Activated T-cell treated with anti-CD3 and anti-CD28 coated beads, Interleukin-2, amount 50 U/mL, for 72 hours (primary cell): ENCODE measurements at places on chromosomes 11 and 22.

DNA sequence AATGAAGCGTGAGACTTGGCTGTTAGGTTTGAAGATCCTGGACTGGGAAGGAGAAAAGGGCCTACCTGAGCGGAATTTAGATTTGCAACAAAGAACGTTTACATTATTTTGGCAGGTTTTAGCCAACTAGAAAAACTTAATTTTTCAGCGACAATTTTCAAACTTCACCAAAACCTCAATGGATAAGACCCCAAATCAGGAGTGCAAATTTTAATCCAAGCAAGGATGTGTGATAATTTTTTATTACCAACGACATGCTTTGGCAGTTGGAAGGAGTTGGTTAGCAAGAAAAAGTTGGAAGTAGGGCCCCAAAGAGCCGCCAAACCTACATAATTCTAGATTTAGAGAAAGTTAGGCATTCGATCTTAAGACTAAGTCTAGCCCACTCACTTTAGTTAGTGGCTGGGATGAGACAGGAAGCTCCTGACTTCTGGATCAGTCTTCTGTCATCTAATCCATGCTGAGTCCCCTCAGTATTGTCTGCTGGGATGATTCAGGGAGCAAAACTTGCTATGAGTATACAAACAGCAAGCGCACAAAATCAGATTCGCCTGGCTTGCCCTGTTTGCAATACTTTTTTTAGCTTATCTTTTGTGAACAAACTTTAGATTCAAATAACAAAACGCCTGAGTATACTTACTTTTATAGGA, 787 bp upstream of the RDX start:
- DNase-seq: no peak

DNA sequence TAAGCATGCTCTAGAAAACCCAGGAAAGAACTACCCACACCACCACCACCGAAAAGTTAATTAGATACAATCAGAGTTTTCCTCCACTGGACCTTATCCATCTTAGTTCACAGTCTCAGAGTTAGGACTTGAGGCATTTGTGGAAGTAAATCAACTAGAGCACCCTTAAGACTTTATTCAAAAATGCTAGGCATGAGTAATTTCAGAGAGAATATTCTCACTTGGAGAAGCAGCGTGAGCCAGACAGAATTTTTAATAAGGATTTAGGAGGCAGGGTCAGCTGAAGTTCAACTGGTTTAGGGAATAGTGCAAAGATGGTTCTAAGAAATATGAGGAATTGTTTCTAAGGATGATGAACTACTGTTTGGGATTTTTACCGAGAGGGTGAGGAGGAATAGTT, 1.2 kb upstream of the OLFML1 start:
- DNase-seq: no peak

GRCh38 chr22:43365715-43366440, 22.7 kb upstream of the SCUBE1 start:
- DNase-seq: no peak

DNA sequence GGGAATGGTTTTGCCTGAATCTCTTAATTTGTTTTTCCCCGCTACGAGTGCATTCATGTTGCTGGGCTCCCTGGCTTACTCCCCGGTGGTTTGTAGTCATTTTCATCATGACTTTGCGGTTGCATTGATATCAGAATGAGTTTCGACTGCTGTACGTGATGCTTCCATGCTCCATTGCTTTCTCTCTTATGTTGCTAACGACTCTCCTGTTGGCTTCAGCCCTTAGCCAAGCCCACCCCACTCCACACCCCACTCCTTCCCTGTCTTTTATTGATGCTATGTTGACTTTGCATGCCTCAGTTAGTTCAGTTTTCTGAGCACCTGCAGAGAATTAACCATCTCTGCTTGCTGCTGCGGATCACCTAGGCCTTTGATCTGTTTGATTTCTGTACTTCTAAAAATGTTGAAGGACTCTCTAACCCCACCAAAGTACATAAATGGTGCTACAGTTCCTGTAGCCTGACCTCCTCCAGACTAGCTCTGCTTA, 65.3 kb downstream of the ARFGAP2 start:
- no peak for DNase-seq

- DNase-seq: no peak
Observed at GRCh38 chr11:104534278-104534677, 364.0 kb downstream of the CASP12 start.

- DNase-seq: no peak
Observed at GRCh38 chr11:119450590-119451326, 27.8 kb upstream of the THY1 start.

DNA sequence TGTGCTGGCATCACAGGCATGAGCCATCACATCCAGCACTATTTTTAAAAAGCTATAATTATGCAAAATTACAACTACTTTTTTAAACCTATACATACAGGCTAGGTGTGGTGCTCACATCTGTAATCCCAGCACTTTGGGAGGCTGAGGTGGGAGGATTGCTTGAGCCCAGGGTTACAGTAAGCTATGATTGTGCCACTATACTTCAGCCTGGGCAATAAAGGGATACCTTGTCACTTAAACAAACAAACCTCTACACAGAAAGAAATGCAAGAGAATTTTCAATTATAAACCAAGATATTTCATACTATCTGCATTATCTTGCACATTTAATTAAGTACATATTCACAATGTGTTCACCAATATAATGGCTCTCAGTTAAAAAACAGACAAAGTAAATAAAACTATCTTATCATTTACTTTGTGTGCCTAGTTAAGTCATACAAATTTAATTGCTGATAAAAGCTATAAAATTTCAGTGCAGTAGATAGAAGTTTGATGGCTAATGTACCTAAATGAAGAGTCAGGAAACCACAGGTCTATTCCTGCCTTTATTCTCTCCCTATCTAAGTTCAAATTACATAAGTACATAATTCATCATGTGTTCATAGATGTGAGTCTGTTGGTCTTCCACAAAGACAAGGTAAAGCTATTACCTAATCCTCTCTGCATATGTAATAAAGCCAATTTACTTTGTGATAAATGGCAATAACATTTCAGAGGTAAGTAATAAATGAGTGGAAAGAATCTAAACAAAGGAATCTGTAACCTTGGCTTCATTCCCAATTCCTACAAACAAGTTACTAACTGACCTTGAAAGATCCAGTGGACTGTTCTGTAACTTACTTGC, 9.0 kb upstream of the RDX start:
- DNase-seq: no peak

- DNase-seq: peak; percentile 1
Observed at GRCh38 chr22:26134654-26135330, 34.5 kb upstream of the SEZ6L start.

DNA sequence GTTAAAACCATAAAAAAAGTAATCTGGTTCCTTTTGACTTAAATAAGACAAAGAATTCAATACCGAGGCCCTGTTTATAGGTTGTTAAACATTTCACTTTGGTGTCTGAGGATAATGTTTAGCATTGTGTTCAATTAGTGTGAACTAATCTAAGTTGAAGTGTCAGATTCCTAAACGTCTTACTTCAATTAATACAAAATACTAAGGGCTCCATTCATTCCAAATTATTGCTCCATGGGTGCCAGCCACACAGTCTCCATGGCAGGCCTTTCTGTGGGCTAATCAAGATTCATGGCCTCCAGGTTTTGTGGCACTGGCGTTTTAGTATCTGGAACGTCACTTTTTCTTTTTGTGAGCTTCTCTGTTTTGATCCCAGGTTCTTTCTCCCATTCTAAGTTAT, 89.4 kb downstream of the TMEM135 start:
- no peak for DNase-seq

- DNase-seq: no peak
Observed at GRCh38 chr11:33307984-33308383, 50.8 kb downstream of the HIPK3 start.

DNA sequence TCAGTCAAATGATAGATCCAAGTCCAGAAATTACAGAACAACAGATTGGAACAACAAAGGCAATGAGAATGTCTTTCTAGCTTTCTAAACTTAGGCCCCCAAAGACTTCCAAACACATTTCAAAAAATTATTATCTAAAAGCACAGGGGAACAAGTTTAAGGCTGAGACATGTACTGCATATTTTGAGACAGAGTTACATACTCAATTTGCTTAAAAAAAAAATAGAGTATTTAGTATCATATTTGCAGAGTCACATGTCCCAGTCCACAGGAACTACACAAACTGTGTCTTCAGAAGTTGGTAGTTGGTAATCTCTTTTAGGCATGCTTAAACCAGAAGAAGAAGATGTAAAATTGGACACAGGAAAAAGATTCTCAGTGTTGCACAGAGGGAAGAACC, 127.2 kb downstream of the MAML2 start:
- no peak for DNase-seq

DNA sequence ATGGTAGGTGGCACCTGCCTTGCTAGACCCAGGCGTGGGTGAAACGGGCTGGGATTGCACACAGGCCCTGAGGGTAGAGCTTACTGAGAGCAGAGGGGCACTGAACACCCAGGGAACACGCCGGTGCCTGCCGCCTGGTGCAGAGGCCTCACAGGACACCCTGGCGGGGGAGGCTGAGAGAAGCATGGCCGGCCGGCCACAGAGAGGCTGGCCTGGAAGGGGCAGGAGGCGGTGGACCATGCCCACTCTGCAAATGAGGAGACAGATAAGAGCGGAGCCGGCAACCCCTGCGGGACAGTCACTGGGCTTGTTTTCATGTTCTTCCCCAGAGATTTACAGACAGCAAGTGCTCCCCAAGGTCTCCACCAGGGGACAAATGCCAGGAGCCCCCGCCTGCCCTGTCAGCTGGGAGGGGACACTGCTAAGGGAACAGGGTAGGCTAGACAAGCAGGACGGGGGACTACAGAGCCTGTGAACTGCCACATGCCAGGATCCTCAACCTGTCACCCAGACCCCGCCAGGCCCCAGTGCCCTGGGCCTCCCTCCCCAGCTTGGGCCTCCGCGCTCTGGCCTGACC, 38.5 kb upstream of the TCF20 start:
- no peak for DNase-seq

DNA sequence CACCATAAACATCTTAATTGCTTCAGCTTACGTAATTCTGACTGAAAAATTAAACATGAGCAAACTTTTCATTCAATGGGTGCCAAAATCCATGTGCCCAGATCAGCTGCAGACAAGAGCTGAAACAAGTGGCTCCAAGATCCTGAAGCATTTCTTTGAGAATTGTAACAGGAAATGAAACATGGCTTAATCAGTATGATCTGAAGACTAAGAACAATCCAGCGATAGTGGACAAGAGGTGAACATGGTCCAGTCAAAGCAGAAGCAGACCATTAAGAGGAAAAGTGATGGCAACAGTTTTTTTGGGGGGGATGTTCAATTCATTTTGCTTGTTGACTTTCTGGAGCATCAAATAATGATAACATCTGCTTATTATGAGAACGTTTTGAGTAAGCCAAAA, 1964.5 kb upstream of the RAG2 start:
- DNase-seq: no peak

DNA sequence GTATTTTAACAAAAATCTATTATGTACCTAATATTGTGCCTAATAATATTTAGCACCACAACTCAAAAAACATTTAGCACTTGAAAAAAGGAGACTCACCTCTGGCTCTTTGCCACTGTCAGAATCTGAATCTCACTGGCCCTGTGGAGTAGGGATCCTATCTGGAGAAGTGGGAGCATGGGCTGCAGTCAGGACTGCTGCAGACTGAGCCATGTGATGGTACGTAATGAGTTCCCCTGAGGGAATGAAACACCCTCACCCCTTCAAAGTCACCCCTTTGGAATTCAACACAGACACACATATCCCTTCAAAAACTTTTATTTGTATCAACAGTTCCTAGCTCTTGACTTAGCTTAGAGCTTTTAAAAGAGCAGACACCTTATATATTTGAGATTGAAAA, 6.5 kb downstream of the PTPMT1 start:
- no peak for DNase-seq

- DNase-seq: no peak
Observed at GRCh38 chr11:110524238-110524637, 94.5 kb downstream of the FDX1 start.

- no peak for DNase-seq
Observed at GRCh38 chr11:71120471-71120896, 131.9 kb downstream of the SHANK2 start.

GRCh38 chr11:65857500-65857852, 504 bp downstream of the CFL1 start:
- DNase-seq: no peak

DNA sequence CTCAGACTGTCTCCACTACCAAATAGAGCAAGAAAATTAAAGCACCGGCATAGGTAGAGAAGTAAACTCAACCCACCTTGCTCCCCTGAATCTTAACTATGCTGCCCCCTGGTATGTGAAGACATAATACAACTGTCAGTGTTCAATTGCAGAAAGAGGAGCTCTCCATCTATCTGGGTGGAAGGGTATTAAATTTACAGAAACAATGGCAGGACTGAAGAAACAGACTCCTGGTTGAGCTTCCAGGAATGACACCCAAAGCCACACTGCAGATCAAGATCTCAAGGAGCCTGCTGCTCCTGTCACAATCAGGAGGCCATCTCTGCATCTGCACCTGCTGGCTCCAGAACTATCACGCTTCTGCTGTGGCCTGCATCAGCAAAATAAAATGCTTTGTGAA, 132.1 kb upstream of the BMAL1 start:
- DNase-seq: no peak

DNA sequence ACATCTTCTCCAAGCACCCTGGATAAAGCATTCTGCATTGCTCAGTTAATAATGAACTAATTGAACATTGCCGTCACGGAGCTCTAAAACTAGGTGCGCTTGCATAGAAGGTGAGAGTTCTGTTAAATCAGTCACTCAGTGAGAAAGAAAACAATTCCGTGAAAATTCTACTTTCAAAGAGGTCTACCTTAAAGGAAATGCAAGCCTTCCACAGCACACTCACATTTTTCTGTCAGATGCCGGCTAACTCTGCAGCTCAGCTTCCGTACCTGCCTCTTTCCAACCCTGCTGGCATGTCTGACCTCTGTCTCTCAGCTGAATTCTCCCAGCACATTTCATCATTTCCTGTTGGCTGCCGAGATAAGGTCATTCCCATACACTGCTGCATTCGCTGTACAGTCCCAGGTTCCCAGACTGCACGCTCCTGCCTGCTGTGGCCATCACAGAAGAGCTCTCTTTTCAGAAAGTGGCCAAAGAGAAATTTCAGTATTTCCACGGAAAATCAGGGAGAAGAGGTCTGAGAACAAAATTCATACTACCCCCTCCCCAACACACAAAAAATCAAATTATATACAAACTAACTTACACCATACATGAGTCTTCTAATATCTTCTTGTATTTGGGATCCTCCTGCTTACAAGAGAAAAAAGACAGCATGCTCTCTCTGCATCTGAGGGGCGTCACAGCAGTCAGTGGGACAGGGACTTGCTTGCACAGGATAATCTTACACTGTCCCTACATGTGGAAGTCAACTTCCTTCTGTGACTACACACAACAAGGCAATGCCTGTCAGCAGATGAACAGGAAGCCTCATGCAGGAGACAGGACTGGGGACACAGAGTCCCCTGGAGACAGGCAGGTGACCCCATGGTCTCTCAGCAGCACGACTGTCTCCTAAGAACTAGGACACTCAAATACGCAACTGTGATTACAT, 55.1 kb downstream of the PACSIN2 start:
- no peak for DNase-seq

DNA sequence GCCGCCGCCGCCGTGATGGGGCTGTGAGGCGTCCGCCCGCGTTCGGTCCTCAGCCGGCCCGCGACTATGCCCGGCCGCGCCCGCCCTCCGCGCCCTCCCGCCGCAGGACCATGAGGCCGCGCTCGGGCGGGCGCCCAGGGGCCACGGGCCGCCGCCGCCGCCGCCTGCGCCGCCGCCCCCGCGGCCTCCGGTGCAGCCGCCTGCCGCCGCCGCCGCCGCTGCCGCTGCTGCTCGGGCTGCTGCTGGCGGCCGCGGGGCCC, 215 bp downstream of the ZNRF3 start:
- no peak for DNase-seq

GRCh38 chr22:29314537-29315285, 786 bp downstream of the RASL10A start:
- no peak for DNase-seq
